ENCODE measurements at places on chromosomes 5 and 9. TPM values are rescaled to one million over a fixed set of nuclear protein-coding genes. Genes with fewer than 3 reads are reported as not detected.

The PCDHB14 gene
- total RNA-seq = 5.9 TPM

The SHISAL2B gene
- not detected for total RNA-seq

The ZNG1A gene
- 32.3 TPM for total RNA-seq

The PCDHAC2 gene
- 2.1 TPM for total RNA-seq

The GMCL2 gene
- total RNA-seq = not detected

The CMYA5 gene
- total RNA-seq = 132 TPM

The SLC45A2 gene
- total RNA-seq = not detected

The CCL19 gene
- 1.3 TPM for total RNA-seq

The SPATA24 gene
- 2.4 TPM for total RNA-seq
